ENCODE measurements at places on chromosomes 4 and X.

GRCh38 chr4:185127021-185127925 lies 15.8 kb upstream of the SLC25A4 start:
- no peak for DNase-seq

DNA sequence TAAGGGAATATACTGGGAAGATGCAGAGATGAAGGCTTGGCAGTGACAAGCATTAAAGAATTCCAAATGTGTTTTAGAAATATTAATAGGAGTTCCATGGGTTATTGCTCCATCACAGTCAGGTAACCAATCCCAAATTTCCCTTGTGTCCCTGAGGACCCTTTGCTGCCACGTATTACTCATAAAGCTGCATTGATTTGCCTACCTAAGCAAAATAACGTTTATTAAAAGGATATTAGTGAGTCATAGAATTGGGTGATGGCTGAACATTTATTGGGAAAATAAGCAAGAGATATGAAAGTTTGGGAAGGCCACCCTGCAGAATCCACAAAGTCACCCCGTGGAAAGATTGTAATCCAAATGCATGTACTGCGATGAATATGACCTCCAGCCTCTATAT lies 782.1 kb downstream of the RAPGEF2 start:
- no peak for DNase-seq

- no peak for DNase-seq
These were observed 71.5 kb downstream of the ARHGEF9 start for GRCh38 chrX:63713526-63713925.

GRCh38 chrX:136752796-136753195 lies 27.9 kb downstream of the ARHGEF6 start:
- no peak for DNase-seq

DNA sequence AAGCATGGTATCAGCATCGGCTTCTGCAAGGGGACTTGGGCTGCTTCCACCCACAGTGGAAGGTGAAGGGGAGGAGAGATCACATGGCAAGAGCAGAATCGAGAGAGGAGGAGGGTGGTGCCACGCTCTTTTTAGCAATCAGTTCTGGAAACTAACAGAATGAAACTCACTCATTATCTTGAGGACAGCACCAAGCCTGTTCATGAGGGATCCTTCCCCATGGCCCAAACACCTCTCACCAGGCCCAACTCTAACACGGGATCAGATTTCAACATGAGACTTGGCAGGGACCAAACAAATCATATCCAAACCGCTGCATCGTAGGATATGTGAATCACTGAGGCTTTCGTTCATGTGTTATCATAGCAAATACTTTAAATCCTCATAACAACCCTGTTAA lies 125.5 kb downstream of the GPC3 start:
- no peak for DNase-seq

DNA sequence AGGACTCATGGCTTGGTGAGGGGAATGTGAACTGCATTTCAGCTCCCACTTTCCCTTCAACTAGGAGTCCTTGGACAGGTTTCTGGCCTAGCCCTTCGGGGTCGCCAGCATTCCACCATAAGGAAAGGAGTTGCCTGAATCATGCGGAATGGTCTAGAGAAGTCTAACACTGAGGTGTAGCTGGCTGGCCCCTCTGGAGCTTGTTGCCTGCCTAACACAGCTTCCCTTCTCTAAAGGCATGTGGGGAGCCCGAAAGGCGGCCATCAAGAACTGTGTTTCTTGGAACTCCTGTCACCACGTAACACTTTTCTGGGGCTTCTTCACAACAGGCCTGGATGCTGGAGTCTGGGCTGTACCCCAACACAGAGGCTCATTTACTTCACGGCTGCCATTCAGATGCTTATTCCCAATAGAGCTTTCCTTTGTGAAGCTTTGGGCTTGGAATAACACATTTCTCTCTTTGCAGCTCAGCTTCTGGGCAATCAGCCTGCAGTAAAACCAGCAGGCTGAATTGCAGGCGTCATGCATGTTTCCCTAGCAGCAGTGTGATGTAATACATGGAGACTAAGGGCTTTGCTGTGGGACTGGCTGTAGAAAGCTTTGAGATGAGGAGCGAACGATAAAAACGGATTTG lies 5.4 kb downstream of the GABRQ start:
- no peak for DNase-seq

DNA sequence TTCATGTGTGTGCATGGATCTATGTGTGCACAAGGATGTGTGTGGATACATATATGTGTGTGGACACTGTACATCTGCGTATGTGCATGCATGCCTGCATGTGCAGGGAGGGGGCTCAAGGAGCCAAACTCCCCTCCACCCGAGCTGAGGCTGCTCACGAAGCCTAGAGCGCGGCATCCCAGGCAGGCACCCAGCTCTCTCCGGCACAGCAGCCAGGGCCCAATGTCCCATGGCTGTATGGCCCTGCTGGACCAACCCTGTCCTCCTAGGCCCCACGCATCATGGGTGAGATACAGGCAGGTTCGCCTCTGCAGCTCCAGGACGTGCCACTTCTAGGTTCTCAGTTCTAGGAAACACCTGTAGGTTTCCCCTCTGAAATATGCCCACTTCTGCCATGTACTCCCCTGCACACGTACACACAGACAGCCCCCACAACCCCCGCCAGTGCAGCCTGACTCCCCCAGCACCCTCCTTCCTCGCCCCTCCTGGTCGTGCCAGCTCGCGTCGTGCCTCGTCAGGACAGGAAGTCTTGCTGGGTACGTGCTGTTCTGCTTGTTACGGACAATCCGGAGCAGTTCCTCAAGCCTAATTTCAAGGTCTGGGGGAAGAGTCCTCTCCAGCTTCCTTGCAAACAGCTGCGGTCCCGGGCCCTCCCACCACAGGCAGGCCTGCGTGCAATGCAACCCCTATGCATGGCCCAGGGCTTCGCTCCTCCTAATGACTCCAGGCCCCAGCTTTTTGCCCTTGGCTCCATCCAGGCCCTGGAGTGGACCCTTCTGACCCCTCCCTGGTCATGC lies 3.2 kb upstream of the ADRA2C start:
- no peak for DNase-seq

DNA sequence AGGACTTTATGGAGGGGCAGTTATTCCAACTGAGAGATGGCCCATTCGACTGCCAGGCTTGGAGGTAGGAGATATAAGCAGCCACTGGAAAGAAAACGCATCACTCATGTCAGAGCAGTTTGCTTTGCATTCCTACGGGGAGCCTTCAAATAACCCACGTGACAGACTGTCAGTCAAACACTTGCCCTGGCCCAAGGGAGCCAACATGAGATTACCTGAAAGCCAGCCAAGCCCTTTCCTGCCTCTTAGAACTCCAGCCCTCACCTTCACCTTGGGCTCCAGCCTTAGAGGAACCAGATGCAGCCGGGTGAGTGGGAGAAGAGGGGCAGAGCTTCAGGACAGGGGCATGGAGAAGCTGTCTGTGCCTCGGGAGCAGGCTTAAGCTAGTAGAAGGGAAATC lies 95.3 kb upstream of the CXCL13 start:
- no peak for DNase-seq

DNA sequence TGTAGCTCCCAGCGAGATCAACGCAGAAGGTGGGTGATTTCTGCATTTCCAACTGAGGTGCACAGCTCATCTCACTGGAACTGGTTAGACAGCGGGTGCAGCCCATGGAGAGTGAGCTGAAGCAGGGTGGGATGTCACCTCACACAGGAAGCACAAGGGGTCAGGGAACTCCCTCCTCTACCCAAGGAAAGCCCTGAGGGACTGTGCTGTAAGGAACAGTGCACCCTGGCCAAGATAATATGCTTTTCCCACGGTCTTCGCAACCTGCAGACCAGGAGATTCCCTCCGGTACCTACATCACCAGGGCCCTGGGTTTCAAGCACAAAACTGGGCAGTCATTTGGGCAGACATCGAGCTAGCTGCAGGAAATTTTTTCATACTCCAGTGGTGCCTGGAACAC lies 216.4 kb upstream of the TET2 start:
- DNase-seq, result no peak

- no peak for DNase-seq
These were observed 77.9 kb downstream of the RTL9 start for GRCh38 chrX:110436523-110436922.

Measured in HTR-8/SVneo (cell line).